ENCODE measurements at places on chromosomes 5 and 9. TPM values are rescaled to one million over a fixed set of nuclear protein-coding genes. Genes with fewer than 3 reads are reported as not detected.

Gene SPACA9
- 0.32 TPM for total RNA-seq

Gene RNF183
- total RNA-seq: not detected

Gene PSD2
- total RNA-seq: not detected

Gene DMRT2
- total RNA-seq: not detected

DNA sequence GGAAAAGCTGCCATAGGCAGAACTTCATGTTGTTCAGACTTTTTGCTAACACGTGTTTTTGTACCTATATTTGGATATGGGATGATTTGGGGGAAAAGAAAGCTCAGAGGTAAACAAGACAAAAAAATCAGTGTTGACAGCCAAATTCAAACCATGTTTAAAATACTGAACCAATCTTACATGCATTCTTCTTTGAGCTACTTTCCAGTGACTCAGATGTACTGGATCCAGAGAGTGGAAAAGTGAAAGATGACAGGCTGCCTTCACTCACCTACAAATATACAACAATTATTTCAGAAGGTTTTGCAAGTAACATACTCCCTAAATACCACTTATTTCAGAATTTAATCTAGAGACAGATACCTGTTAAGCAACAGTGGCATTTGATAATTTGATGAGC, 165.7 kb downstream of the MPDZ start:
- no peaks in the 10 kb centered on the region for H3K4me1 ChIP-seq
- H3K27ac ChIP-seq: no peak overlapping the region
- DNase-seq: no peak
- H3K27me3 ChIP-seq: no peaks in the 10 kb centered on the region
- H3K4me3 ChIP-seq: no peak overlapping the region
- no peaks in the 10 kb centered on the region for H3K36me3 ChIP-seq

GRCh38 chr5:137344723-137345322, 154.3 kb downstream of the SPOCK1 start:
- H3K27ac ChIP-seq: no peak overlapping the region
- H3K4me3 ChIP-seq: no peak overlapping the region
- H3K4me1 ChIP-seq: no peaks in the 10 kb centered on the region
- no peak for DNase-seq
- no peaks in the 10 kb centered on the region for H3K27me3 ChIP-seq
- no peaks in the 10 kb centered on the region for H3K36me3 ChIP-seq

GRCh38 chr5:36264202-36264760, 22.6 kb upstream of the NADK2 start:
- H3K36me3 ChIP-seq: no peaks in the 10 kb centered on the region
- H3K4me3 ChIP-seq: no peak overlapping the region
- H3K27ac ChIP-seq: no peak overlapping the region
- no peaks in the 10 kb centered on the region for H3K4me1 ChIP-seq

DNA sequence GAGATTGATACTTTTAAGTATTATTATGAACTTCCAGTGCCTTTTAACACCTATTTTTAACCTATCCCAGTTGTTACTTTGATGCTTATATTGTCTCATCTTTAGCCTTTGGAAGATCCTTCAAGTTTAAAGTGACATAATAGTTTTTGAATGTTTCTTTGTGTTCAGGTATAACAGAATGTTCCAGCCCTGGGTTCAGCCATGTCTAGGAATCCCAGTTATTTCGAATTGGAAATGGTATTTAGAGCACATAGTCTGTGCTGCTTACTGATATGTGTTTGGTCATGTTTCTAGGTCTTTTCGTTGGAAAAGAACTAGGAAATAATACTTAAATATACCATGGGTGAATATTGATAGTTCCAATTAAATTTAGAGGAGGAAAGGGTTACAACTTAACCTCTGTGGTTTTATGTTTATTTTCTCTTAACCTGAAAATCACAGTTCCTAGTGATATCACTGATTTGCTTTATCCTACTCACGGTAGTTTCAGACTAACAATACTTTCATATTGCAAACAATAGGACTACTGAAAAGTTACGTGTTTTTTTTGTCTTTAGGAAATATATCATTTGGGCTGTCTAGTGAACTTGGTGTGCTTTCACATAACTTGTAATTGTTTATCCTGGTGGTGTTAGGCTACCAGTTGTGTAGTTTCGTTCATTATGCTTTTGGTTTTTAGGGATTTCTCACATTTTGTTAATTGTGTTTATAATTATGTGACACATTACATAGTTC, 37.8 kb downstream of the UHRF2 start:
- no peak for DNase-seq
- no peaks in the 10 kb centered on the region for H3K27me3 ChIP-seq
- H3K36me3 ChIP-seq: peaks cover 7% of the 10 kb centered on the region

DNA sequence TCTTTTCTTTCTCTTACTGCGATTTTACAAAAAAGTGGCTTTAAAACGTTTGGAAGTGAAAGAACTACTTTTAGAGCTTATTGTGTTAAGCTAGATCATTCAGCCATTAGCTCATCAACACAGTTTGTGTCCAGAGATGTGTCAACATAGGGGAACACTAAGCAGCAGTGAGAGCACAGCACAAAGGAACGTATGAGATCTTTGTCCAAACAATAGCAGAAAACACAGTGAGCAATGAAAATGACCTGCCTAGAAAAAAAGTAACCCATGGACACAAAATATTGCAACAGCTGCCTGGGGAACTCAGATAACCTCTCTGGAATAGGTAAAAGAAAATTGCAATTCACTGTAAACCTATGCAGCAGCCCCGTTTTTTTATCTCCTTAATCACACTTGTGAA, 372.5 kb downstream of the ARHGEF28 start:
- H3K27ac ChIP-seq: no peak overlapping the region
- DNase-seq: no peak
- peaks cover 3% of the 10 kb centered on the region for H3K27me3 ChIP-seq
- H3K4me3 ChIP-seq: no peak overlapping the region

DNA sequence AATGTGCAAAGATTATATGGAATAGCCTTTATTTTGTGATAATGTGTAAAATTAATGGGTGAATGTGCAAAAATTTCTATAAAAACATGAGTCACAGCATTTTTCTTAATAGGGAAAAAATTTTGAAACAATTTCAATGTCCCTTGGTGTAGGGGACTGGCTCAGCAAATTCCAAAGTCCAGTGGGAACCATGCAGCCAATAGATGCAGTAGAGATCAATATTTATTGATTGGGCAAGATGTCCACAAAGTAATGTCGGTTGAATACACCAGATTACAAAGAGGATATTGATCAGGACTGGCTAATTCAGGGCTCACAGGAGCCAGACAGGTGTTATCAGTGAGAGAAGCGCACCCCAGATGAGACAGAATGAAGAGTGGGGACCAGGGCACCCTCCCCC, 62.5 kb downstream of the AMBP start:
- DNase-seq: no peak
- no peaks in the 10 kb centered on the region for H3K27me3 ChIP-seq
- no peaks in the 10 kb centered on the region for H3K4me1 ChIP-seq
- no peaks in the 10 kb centered on the region for H3K36me3 ChIP-seq
- H3K4me3 ChIP-seq: no peak overlapping the region

DNA sequence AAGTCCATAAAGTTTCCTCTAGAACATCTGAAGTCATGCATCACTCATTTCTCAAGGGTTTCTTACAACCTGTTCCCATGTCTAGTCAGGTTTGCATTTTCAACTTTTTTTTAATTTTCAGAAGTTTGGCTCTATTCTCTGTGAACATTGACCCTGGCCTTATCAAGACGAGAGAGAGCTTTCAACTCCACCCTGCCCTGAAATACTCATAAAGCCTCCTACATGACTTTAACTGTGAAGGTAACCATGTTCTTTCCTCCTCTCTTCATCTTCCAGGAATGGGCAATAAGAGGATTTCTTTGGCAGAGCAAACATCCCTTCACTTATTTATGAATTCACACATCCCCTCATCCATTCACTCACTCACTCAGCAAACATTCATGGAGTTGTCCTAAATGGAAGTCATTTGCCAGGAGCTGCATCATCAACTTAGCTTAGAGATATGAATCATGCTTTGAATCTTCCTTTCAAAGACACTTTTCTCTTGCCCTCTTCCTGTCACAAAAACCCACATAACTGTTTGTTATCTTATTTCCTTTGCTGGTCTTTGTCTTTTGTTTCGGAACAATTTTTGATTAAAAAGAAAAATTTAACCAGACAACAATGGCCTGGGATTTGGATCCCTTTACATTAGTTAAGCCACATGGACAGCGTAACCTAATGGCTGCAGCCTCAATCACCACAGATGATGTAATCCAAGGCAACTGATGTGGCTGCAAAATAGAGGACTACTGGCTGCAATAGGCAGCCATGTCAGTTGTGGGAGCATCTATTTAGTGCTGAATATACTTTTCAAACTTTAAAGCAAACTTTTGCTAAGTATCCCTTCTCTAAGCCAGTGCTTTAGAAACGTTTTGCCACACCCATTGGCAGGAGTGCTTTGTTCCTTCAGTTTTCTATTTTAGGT, 43.0 kb upstream of the GNAQ start:
- H3K27me3 ChIP-seq: no peaks in the 10 kb centered on the region
- peaks cover 29% of the 10 kb centered on the region for H3K4me1 ChIP-seq
- peak overlapping the region; percentile 56 for H3K27ac ChIP-seq

DNA sequence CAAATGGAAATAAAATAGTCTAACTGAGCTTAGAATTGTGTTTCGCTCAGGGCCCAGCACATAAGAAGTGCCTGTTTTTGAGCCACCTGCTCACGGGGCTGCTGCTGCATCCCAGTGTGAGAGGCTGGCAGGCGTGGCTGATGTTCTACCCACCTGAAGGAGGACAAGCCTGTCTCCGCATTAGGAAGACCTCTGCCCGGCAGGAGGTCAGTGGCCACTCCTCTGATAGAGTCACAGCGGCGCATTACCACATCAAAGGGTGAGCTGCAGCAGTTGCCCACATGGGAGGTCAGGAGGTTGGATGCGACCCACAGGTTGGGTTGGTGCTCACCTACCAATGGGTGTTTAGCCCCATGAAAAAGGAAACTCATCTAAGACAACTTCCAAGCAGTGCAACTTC, 3.7 kb upstream of the SLC6A7 start:
- no peak overlapping the region for H3K27ac ChIP-seq
- peaks cover 3% of the 10 kb centered on the region for H3K27me3 ChIP-seq
- DNase-seq: no peak

DNA sequence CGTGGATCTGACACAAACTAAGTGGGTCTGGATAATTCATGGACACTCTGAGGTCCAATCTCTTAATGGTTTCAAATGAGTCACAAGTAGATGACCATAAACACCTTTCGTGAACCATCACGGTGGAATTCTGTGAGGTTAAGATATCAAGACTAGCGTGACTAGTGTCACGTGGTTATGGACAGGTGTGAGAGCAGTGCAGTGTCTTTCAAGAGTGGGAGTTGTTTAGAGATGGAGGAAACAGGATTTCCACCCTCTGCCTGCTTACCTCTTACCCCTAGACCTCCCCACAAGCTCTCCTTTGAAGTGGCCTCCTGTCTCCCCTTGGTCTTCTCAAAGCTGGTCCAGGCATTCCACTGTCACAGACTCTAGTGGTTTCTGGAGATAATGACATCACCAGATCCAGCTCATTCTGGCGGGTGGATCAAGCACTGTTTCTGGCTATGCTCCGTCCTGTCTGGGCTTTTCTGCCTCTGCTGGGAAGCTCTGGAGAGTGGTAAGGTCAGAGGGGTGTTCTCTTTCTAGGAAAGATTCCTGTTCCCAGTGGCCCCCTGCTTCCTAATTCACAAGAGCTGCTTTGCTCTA, 20.0 kb upstream of the ZNF782 start:
- no peaks in the 10 kb centered on the region for H3K36me3 ChIP-seq
- H3K4me1 ChIP-seq: peaks cover 22% of the 10 kb centered on the region

GRCh38 chr9:72187121-72187695, 38.0 kb downstream of the GDA start:
- H3K36me3 ChIP-seq: no peaks in the 10 kb centered on the region
- DNase-seq: no peak
- H3K4me1 ChIP-seq: no peaks in the 10 kb centered on the region
- H3K4me3 ChIP-seq: no peak overlapping the region
- no peak overlapping the region for H3K27ac ChIP-seq

DNA sequence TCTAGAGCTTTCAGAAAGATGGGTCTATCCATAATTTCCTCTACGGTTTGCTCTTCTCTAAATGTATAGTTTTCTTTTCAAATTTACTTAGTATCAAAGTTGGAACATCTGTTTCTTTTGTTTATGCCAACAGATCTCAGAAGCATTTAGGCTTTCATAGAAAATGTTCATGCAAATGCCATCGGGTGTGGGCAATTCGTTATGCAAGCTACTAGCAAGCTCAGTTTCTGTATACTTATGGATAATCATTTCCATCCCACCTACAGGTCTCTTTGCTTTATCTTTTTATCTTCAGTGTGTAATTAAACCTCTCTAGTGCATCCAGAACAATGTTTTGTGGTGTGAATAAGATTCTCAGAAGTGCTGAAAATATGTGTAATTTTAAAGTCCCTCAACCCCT, 59.9 kb downstream of the NUDT12 start:
- H3K4me1 ChIP-seq: no peaks in the 10 kb centered on the region
- H3K27me3 ChIP-seq: no peaks in the 10 kb centered on the region
- H3K4me3 ChIP-seq: no peak overlapping the region
- H3K27ac ChIP-seq: no peak overlapping the region
- DNase-seq: no peak
